ENCODE measurements at places on chromosomes 4 and X.

- DNase-seq, result no peak
These were observed 118.9 kb upstream of the SLC34A2 start for GRCh38 chr4:25536564-25537320.

- no peak for DNase-seq
These were observed 341.1 kb downstream of the GBA3 start for GRCh38 chr4:23033796-23034195.

GRCh38 chr4:109126856-109127255, 175.6 kb downstream of the COL25A1 start:
- DNase-seq, result no peak

DNA sequence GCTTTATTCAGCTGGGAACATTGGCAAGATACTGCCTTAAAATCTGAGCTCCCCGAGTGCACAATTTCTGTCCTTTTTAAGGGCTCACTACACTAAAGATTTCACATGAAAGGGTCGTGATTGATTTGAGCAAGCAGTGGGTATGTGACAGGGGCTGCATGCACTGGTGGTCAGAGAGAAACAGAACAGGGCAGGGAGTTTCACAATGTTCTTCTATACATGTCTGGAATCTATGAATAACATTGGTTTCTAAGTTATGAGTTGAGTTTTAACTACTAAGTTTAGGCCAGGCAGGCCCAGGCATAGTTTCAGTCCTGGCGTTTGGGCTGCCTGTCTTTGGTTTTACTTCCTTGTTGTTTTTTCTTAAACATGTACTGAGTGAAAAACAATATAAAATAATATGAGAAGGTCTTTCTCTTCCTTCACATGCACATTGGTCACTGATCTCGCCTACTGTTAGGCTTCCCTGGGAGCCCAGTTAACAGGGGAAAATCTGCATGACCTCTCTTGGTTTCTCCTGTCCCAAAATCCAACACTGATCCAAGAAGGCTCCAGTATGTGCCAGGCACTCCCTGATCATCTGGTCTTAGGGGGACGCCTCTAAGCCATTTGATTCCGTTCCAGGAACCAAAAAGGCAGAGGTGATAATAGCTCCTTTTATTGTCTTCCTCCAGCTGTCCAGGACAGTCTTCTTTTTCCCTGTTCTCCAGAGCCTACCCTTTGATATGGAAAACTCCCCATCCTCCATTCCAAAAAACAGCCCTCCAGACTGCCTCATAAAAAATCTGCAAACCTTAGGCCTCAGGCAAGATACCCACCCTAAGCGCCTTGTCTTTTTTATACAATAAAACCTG, at the start of gene UGT2B17:
Gene UGT2B17 (minus strand): TSS at position 51 of the 854 bp plus-strand sequence. CDS start 7,838 bp downstream, outside the sequence.
- no peak for DNase-seq

- DNase-seq, result peak; percentile 52
These were observed 28.0 kb upstream of the AMOT start for GRCh38 chrX:112868586-112868985.

DNA sequence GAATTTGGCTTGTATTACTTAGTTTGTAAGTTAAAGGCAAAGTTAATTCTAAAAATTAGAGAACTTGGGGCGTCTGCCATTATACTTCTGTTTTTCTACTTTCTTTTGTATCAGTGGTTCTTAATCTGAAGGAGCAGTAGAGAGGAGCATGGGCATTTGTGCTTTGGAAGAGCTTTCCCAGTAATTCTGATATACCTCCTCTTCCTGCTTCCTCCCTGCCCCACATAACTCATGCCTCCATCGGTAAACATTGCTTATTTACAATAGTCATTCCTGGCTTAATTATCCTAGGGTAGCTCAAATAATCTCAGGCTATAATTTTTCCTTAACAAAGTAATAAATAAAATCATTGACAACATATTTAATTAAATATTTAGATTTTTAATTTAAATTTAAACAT, 37.1 kb upstream of the SPARCL1 start:
- no peak for DNase-seq

- peak; percentile 20 for DNase-seq
These were observed 239.0 kb upstream of the HTR2C start for GRCh38 chrX:114344756-114345349.

DNA sequence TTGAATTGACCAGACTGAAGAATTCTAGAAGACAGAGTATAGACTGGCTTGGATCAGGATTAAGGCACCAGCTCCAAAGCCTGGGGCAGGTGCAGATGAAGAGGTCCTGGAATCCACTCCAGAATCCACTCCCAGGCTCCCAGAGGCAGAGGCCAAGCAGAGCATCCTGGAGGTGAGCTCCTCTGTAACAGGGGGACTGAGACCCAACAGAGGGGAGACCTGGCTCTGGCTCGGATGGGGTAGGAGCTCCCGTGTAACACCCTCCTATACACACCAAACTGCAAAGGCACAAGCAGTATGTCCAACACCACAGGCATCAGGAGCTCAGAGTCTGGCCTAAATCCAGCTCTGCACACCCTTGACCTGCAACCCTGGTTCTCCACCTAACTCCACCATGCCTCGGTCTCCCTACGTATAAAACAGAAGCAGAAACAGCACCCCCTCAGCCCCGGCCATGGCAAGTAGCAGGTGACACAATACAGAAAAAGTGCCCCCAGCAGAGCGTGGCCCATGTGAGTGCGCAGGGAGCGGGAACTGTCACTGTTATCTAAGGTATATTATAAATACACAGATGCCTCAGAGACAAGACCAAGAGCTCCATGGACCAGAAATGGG, 14.9 kb downstream of the RNF212 start:
- DNase-seq, result no peak

DNA sequence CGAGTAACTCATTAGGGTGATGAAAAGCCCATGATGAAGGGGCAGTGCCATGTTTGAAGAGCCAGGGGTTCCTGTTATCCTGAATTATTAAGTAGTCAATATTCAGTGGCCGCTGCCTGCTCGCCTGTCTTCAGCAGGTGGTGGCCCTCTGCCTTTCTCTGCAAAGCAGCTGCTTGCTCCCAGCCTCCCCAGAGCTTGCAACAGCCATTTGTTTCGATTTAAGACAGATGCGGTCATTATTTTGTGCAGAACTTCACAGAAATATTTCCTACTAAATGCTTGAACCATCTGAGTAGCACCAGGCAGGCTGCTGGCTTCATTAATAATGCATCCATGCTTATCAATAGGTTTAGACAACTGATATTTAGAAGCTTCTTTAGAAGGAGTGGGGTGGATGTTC, 104.3 kb upstream of the TTC29 start:
- DNase-seq, result no peak

DNA sequence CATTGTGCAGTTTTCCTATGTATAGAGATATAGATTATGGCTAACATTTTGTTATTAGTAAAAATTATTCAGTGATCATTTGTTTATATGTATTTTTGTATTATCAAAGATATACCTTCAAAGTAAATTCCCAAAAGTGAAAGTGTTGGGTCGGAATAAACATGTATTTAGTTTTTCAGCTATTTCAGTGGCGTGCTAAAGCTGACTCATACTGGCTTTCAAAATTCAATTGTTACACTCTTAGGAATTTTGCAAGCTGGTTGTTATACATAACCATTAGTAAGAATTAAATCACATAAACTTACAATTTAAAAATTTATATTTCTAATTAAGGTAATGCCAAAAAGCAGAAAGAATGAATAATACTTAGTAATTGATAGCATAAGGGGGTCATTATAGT, 288.4 kb upstream of the NRK start:
- DNase-seq, result no peak

DNA sequence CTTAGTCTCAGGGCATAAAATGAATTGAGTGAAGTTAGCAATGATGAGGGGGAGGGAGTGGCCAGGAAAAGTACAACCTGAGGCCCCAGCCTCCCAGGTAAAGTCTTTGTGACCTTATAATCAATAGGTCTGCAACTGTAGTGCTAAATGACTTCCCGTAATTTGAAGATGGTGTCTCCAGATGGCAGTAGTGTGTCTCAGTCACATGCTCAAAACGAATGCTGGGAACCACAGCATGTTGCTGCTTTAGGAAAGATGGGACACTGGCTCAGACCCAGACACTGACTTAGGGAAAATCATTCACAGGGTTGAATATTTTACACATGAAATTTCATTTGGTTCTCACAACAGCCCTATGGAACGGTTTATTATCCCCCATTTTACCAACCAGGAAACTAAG, 10.3 kb downstream of the SRPX2 start:
- no peak for DNase-seq

GRCh38 chr4:120616041-120616440, 306.5 kb downstream of the PRDM5 start:
- DNase-seq, result no peak

- no peak for DNase-seq
These were observed 442.4 kb upstream of the BOD1L1 start for GRCh38 chr4:14069886-14070285.

DNA sequence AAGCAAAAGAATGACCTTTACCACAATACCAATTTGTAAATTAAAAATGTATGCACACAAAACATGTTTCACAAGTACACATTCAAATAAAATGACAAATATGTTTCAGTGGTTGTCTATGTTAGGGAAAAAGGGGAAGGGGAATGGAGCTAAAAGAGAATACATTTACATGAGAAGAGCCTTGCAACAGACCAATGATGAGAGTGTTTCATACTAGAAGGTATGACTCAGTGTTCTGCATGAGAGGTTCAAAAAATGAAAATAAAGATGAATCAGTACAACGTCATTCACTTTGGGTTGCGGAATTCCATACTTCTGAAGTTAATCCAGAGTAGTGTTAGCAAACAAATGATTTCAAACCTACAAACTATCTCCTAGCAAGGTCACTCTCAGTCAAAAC, 51.7 kb downstream of the RPGR start:
- DNase-seq, result peak; percentile 83

- no peak for DNase-seq
These were observed 27.8 kb downstream of the RASL11B start for GRCh38 chr4:52889778-52890520.

DNA sequence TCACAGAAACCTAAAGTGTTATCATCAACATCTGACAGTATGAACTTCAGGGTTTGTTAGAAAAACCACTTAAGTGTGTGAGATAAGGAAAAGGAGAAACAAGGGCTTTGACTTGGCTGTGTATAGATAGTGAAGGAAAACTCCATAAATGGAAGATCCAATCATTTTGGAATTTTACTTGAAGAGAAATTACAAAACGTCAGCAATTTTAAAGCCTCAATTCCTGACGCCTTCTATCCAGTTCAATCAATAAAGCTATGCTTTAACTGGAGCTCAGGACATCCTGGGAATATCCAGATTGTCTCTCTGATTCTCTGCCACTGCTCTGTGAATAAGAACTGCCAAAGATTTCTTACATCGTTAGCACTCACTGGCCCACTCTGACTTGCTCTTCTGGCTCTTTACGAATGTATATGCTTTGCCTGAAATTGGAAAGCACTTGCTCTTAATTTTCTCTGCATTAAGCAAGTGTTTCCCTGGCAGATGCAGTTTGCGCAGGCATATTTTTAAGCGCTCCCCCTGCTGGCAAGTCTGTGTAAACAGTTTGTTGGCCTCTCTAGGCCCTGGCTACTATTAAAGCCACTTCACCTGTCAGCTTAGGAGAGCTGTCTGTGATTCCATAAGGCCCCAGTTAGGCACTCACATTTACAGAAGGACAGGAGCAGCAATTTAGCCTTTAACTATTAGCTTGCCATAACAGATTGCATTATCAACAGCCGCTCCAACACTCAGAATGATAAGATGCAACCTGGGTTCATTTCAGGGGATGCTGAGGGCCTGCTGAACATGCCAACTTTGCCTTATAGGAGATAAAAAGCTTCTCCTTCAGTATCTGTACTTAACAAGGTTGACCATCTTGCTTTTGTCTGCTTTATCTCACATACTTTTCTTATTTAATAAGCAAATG, 251.4 kb upstream of the DDX53 start:
- no peak for DNase-seq

- DNase-seq, result no peak
These were observed 227.6 kb upstream of the PPP1R2C start for GRCh38 chrX:43005561-43005960.

- DNase-seq, result no peak
These were observed 143.0 kb upstream of the PLAC1 start for GRCh38 chrX:134801267-134801666.

- no peak for DNase-seq
These were observed at the start of gene AKAP14 for GRCh38 chrX:119895843-119896326. TSS of gene AKAP14 (plus strand) at chrX:119895893. CDS start at chrX:119903224, 7,331 bp downstream.

GRCh38 chrX:28586286-28586685, 960 bp upstream of the IL1RAPL1 start:
- no peak for DNase-seq

GRCh38 chrX:108123591-108124366, 32.2 kb downstream of the ATG4A start:
- DNase-seq, result no peak

- DNase-seq, result no peak
These were observed 52.8 kb upstream of the TAB3 start for GRCh38 chrX:30941898-30942297.

DNA sequence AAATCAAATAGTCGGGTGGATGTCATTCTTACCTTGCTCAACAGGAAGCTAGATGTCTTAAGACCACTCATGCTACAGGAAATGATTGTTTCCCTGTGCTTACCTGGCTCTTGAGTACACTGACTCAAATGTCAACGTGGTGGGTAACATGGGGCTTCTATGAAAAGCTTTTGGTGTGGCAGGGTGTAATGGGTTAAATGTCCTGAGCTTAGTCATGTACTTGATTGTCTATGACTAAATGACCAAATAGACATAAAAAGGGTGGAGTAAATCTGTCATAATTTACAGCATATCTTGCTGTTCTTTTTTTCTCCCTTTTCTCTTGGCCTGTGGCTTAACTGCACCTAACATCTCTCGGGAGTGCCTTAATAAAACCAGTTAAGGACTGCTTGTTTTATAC, 44.9 kb downstream of the CCNG2 start:
- DNase-seq, result no peak

DNA sequence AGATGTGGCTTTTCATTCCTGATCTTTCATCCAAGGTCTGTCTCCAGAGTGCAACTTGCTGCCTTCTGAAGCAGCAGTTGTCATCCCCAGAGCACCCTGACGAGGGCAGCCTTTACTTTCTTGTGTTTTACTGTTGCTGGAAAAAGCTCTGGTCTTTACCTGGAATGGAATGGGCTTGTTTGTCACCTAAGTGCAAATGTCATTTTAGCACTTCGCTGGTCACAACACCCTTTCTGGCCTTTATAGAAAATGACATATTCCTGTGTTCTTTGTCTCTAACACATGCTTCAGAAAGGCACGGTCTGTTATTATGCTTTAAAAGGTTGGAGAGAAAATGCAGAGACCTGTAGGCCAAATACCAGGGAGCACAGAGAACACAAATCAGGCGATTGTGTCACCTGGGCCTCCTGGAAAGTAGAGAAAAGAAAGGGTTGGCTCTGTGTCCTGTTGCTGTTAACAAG, 332.7 kb upstream of the IGFBP7 start:
- no peak for DNase-seq

DNA sequence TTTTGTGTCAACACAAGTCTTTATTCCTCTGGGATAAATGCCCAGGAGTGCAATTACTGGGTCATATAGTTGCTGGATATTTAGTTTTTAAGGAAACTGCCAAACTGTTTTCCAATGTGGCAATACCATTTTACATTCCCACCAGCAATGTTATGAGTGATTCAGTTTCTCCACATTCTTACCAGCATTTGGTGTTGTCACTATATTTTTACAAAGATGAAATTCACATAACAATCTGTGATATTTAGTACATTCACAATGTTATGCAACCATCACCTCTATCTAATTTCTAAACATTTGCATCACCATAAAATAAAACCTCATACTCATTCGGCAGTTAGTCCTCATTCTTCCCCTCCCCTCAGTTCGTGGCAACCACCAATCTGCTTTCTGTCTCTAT, 75.0 kb downstream of the MAMLD1 start:
- no peak for DNase-seq

- no peak for DNase-seq
These were observed 53.7 kb downstream of the GLRA3 start for GRCh38 chr4:174775366-174775765.

GRCh38 chr4:181376058-181376457, 867.1 kb upstream of the TENM3 start:
- DNase-seq, result no peak

GRCh38 chr4:113769744-113770143, 8.2 kb upstream of the CAMK2D start:
- no peak for DNase-seq

All from HS-5 (cell line).